KBM-7 (cell line): ENCODE measurements at places on chromosomes 13 and 19.

DNA sequence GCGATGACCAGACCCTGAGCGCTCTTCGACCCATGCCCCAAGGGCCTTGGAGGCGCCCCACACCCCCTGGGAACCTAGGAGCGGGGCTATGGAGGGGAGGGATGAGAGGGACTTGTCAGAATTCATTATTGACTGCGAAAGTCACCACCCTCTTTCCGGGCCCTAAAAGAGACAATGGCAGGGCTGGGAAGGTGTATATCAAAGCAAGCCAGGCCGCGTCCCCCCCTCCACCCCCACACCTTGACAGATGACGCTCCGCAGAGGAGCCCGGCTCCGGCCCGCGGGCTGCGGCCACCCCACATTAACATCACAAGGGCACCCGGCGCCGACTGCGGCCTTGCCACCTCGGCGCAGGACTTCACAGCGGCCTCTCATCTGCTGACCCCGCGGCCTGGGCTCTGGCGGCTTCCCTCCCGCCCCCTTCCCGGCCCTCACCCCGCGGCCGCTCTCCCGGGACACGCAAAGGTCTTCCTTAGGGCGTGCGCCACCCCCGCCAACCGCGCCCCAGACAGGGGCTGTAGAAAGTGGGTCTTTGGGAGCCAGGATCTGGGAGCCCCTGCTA, 2.4 kb downstream of the CDX2 start:
- DNase-seq = no peak

GRCh38 chr19:48325265-48325910, at the start of gene EMP3:
Gene EMP3 (plus strand): TSS chr19:48325552. CDS start chr19:48326845, 1,293 bp downstream.
- peak; percentile 90 for DNase-seq

- no peak for DNase-seq
These were observed 31.0 kb upstream of the MIER2 start for GRCh38 chr19:375395-376110.

- DNase-seq = no peak
These were observed 3.0 kb upstream of the WDFY2 start for GRCh38 chr13:51581148-51581820.

- DNase-seq = no peak
These were observed 1.1 kb downstream of the ZNF570 start for GRCh38 chr19:37470216-37470615.

- no peak for DNase-seq
These were observed 8.0 kb downstream of the ZNF671 start for GRCh38 chr19:57719424-57719823.

GRCh38 chr13:73337532-73337931, 278.7 kb downstream of the KLF5 start:
- no peak for DNase-seq

DNA sequence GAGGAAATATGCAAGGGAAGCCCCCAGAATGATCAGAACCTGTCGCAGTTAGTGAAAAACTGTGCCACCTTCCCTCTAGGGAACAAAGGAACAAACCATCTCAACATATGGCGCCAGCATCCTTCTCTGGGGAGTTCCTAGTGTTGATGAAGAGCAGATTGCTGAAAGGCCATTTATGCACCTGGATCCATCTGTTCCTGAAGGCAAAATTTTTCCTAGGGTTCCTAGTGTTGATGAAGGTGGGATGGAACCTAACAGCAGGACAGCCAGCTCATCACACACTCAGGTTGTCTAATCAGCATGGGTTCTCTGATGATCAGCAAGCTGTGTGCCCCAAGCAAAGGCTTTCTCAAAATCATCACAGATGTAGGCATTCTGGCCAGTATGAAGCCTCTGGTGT, 32.6 kb downstream of the ZNF473 start:
- DNase-seq = no peak

DNA sequence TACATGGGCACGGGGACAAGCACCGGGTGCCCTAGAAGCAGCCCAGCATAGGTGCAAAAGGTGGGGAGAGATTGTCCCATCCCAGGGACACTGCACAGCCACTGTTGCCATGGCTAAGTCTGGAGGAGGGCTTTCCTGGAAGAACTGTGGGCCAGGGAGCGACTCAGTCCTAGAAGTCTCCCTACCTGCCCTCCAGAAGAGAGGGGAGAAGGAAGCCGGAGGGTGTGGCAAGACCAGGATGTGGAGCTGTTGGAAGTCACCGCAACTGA, 2.3 kb upstream of the FBN3 start:
- no peak for DNase-seq

GRCh38 chr13:66886264-66886663, 343.9 kb downstream of the PCDH9 start:
- DNase-seq = no peak

GRCh38 chr13:25244123-25244522, 43.2 kb downstream of the MTMR6 start:
- DNase-seq = no peak

GRCh38 chr13:73675821-73676220, 458.4 kb downstream of the KLF12 start:
- no peak for DNase-seq

DNA sequence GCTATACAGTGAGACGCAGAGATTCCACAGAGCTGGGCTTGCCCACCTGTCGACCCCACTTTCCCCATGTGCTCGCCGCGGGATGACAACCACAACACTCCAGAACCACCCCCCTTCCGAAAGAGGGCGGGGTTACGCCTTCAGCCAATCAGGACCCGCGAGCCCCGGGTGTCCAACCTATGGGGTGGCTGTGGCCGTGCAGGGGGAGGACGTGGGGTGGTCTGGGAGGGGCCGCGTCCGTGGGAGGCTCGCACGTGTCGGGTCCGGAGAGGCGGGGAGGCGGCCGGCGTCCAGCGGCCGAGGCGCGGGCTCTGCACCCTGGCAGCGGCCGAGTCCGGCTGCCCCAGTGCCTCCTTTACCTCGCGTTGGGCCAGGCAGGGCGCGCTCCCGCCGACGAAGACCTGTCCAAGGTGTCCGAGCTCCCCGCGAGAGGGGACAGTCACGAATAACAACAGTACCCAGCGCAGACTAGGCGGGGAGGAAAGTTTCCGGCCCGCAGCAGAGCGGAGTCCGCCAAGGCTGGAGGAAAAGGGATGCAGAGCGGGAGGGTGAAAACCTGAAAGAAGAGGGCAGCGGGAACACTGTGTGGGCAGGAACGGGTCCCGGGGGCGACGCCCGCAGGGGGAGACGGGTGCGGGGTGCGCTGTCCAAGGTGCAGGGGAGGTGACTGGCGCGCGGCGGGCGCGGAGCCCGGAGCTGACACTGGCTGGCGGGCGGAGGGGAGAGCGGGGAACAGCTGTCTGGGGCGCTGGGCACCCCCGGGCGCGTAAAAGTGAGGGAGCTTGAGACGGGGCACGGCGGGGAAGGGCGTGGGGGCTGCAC, 911 bp downstream of the ENOX1 start:
- peak; percentile 36 for DNase-seq

GRCh38 chr19:41415154-41415571, 12.0 kb downstream of the B3GNT8 start:
- DNase-seq = no peak

- no peak for DNase-seq
These were observed 28.3 kb downstream of the INSR start for GRCh38 chr19:7265963-7266362.

- no peak for DNase-seq
These were observed 34.3 kb upstream of the MEDAG start for GRCh38 chr13:30871588-30872275.

DNA sequence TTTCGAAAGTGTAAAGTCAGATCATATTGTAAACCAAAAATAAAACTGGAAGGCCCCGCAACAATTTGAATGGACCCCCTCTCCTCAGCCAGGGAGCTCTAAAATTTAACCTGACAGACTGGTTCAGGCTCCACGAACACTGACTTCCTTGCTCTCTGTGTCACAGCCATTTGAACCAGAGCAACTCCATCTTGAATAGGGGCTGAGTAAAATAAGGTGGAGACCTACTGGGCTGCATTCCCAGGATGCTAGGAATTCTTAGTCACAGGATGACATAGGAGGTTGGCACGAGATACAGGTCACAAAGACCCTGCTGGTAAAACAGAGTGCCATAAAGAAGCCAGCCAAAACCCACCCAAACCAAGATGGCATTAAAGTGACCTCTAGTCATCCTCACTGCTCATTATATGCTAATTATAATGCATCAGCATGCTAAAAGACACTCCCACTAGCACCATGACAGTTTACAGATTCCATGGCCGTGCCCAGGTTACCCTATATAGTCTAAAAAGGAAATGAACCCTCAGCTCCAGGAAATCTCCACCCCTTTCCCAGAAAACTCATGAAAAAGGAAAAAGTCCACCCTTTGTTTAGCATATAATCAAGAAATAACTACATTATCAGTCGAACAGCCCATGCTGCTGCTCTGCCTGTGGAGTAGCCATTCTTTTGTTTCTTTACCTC, 43.1 kb downstream of the RFXAP start:
- peak; percentile 26 for DNase-seq

GRCh38 chr19:35805526-35806102, 7.0 kb downstream of the PRODH2 start:
- no peak for DNase-seq

GRCh38 chr13:21670006-21670882, 629 bp upstream of the FGF9 start:
- DNase-seq = peak; percentile 83

- DNase-seq = peak; percentile 89
These were observed 12.9 kb downstream of the FXYD5 start for GRCh38 chr19:35167251-35168119.

DNA sequence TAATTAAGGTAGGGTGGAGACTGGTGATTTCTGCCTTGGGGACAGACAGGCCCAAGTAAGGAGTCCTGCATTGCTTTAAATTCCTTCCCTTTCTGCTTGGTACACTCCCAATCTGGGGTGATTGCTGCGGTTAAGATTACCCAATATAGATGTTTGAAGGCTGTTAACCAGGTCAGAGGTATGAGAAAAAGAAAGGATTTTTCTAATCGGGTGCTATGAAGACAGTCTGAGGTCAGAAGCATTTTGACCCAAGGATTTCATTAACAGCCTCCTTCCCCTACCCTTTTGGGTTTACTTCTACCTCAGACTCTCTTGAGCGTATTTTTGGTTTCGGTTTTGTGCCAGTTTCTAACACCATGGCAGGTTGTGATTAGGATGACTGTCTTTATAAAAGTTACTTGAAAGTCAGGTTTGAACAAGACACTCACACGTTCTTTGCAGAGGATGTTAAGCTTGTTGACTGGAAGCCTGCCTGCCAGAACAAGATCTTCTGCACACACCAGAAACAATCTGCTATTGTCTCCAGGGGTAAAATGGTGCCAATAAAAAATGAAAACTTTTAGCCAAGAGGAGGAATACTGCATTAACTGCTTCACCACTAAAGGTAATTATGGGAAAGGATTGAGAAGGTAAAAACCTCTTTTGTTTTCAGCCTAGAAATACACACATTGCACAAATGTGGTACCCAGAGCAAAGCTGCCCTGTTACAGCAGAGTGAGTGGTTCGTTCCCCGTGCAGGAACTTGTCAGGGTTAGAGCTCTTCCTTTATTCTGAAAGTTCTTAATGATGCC, 108.8 kb downstream of the NDFIP2 start:
- DNase-seq = no peak

DNA sequence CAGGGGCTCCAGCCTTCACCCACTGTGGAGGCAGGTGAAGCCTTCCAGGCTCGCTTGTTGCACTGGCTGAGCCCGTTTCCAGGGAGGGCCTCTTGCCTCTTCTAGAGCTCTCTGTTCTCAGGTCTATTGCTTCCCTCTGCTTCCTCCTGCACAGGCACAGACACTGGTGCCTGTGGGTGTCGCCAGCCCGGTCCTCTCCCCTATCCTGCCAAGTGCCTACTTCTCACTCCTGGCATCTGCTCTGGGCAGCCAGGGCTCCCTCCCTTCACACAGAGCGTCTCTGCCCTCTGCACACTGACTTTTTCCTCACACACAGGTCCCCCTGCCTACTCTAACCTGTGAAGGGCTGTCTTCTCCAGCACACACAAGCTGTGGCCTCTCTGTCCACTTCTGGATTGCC, 60.3 kb downstream of the SLC7A9 start:
- no peak for DNase-seq

DNA sequence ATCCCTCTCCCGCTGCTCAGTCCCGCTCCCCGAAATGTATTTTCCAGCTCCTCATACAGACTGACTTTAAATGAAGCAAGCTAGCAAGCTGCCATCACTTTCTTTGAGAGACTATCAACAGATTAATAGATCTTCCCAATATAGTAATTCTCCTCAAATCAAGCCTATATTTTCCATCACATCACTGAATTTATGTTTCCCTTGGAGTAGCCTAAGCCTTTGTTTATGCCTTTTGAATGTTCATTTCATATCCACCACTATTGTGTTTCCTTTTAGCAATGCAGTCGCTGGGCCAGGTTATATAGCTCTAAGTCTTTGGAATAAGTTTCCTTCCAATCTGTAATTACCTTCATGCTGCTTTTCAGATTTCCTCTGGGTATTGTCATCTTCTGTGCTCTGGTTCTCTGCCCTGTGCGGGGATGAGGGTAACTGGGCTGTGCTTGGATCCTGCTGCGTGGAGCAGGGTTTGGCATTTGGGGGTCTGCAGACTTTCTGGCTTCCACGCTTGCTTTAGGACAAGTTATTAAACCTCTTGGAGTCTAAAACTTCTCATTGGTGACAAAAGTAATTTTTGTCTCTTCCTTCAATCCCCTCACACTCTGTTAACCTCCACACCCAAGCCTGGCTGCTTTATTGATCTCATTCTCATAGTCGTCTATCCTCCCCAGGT, 256.9 kb downstream of the DLEU7 start:
- no peak for DNase-seq

DNA sequence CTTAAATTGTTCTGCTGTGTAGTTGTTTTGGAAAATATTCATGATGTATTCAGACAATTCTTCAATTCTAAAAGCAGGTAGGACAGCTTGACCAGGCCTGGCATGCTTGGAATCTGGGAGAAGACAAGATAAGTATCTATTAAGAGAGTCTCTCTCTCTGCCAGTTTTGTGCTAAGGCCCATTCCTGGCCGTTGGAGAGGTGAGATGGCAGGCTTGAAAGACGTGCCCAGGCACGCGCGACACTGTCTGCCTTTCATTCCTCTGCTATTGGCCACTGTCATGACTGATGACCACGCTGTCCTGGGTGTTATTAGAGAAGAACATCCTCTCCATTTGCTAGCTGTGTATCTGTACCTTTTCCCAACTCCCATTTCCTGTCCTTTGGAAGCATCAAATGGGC, 90.3 kb downstream of the LHFPL6 start:
- DNase-seq = no peak

- DNase-seq = peak; percentile 46
These were observed 4.0 kb upstream of the SIGLEC10 start for GRCh38 chr19:51421229-51422052.
